ENCODE measurements at places on chromosomes 6 and 20.

GRCh38 chr6:170285482-170285881 is 5.4 kb downstream of the DLL1 start:
- no peak overlapping the region for H3K4me3 ChIP-seq
- H3K27ac ChIP-seq = no peak overlapping the region
- H3K4me1 ChIP-seq = peaks cover 14% of the 10 kb centered on the region
- peaks cover 53% of the 10 kb centered on the region for H3K27me3 ChIP-seq

GRCh38 chr6:161711938-161712337 is 438.1 kb upstream of the AGPAT4 start:
- no peak overlapping the region for H3K27ac ChIP-seq
- H3K4me3 ChIP-seq = no peak overlapping the region
- no peak for DNase-seq
- H3K36me3 ChIP-seq = no peaks in the 10 kb centered on the region
- no peaks in the 10 kb centered on the region for H3K27me3 ChIP-seq
- H3K4me1 ChIP-seq = no peaks in the 10 kb centered on the region

DNA sequence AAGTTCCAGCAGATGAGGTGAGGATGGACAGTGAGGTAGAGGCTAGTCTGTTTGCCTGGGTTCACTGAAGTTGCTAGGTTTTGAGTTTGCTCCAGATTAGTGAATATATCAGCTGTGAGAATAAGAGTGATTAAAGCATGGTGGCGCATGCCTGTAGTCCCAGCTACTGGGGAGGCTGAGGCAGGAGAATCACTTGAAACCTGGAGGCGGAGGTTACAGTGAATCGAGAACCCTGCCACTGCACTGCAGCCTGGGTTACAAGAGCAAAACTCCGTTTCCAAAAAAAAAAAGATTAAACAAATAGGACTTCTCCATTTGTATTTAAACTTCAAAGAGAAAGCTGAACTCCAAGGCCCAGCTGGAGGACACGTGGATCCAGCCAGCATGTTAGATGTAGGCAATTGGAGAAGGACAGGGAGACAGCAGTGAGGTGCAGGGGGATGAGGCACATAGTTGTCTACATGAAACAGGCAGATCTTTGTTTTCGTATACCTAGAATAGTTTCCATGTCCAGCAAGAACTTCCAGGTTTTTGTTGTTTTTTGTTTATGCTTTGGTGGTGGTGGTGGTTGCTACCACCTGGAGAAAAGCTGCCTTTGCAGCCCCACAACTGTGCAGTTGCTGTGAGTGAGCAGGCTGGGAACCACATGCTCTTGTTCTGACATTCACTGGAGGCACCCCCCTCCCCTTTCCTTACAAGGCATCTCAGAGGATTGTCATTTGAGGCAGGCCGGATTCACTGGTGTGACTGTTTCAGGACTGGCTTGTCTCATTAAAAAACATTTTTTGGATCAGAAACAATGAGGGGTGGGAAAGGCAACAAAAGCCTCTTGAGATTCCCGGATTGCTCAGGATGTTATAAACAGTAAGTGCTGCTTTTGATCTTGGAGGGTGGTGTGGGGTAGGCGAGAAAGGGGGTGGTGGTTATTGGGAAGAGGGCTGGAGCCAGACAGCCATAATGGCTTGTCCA is 72.3 kb downstream of the JARID2 start:
- H3K27ac ChIP-seq = no peak overlapping the region
- no peak for DNase-seq
- H3K4me3 ChIP-seq = no peak overlapping the region
- peaks cover 35% of the 10 kb centered on the region for H3K36me3 ChIP-seq
- peaks cover 74% of the 10 kb centered on the region for H3K4me1 ChIP-seq

- no peak overlapping the region for H3K4me3 ChIP-seq
- no peak overlapping the region for H3K27ac ChIP-seq
- DNase-seq = no peak
- no peaks in the 10 kb centered on the region for H3K4me1 ChIP-seq
- H3K27me3 ChIP-seq = no peaks in the 10 kb centered on the region
These were observed 88.3 kb downstream of the BMP2 start for GRCh38 chr20:6855796-6856195.

DNA sequence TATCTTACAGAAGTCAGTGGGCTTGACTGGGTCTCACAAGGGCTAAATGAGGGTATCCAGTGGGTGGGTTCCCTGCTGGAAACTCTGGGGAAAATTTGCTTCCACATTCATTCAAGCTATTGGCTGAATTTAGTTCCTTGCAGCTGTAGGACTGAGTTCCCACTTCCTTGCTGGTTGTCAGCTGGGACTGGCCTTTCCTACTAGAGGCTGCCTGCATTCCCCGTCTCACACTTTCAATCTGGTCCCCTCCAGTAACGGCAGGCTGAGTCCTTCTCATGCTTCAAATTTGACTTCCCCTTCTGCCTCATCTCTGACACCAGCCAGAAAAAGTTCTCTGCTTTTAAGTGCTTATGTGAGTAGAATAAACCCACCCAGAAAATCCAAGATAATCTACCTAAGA is 4.4 kb downstream of the CSNK2A1 start:
- H3K4me3 ChIP-seq = no peak overlapping the region
- no peaks in the 10 kb centered on the region for H3K27me3 ChIP-seq
- peaks cover 54% of the 10 kb centered on the region for H3K36me3 ChIP-seq
- DNase-seq = no peak
- H3K27ac ChIP-seq = no peak overlapping the region

DNA sequence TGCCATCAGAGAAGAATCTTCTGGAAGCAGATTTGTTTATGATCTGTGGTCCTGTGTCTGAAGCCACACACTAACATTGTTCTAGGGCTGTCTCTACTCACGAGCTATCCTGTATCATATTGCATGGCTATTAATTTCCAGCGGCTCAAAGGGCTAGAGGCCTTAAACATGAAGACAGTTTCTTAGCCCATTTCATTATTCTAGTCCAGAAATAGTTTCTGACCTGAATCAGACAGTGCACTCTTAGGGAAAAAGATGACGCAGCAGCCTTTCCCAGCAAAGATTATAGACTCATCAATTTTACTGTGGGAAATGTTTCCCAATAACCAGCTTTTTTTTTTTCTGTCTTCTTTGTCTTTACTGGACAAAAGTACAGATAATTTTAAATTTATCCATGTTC is 105.3 kb upstream of the SUPT3H start:
- no peak overlapping the region for H3K27ac ChIP-seq
- peaks cover 56% of the 10 kb centered on the region for H3K36me3 ChIP-seq
- H3K4me1 ChIP-seq = peaks cover 59% of the 10 kb centered on the region
- H3K27me3 ChIP-seq = no peaks in the 10 kb centered on the region
- DNase-seq = no peak
- no peak overlapping the region for H3K4me3 ChIP-seq

GRCh38 chr6:111407686-111408085 is 75.3 kb downstream of the REV3L start:
- peaks cover 53% of the 10 kb centered on the region for H3K36me3 ChIP-seq
- no peak overlapping the region for H3K27ac ChIP-seq
- peaks cover 14% of the 10 kb centered on the region for H3K4me1 ChIP-seq
- H3K27me3 ChIP-seq = no peaks in the 10 kb centered on the region
- DNase-seq = no peak

DNA sequence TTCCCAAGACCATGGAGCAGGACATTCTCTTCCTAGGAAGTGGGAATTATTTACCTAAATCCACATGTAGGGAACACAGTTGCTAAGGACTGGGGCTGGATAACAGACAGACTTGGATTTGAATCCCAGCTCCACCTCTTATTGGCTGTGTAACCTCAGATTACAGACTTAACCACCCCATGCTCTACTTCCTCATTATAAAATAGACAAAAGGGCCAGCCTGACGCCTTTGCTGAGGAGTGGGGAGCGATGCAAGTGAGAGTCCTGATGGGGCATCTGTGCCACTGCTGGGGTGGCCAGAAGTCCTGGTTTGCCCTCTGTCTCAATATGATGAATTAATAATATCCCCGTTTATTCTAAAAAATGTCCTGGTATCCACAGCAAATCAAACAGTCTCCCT is 46.8 kb downstream of the SPATA2 start:
- peaks cover 45% of the 10 kb centered on the region for H3K36me3 ChIP-seq
- H3K27ac ChIP-seq = no peak overlapping the region
- H3K4me3 ChIP-seq = no peak overlapping the region
- H3K27me3 ChIP-seq = no peaks in the 10 kb centered on the region
- no peak for DNase-seq

GRCh38 chr6:47400581-47400980 is 77.0 kb upstream of the CD2AP start:
- H3K36me3 ChIP-seq = no peaks in the 10 kb centered on the region
- no peak overlapping the region for H3K27ac ChIP-seq
- no peaks in the 10 kb centered on the region for H3K4me1 ChIP-seq
- H3K27me3 ChIP-seq = peaks cover 9% of the 10 kb centered on the region
- no peak for DNase-seq

DNA sequence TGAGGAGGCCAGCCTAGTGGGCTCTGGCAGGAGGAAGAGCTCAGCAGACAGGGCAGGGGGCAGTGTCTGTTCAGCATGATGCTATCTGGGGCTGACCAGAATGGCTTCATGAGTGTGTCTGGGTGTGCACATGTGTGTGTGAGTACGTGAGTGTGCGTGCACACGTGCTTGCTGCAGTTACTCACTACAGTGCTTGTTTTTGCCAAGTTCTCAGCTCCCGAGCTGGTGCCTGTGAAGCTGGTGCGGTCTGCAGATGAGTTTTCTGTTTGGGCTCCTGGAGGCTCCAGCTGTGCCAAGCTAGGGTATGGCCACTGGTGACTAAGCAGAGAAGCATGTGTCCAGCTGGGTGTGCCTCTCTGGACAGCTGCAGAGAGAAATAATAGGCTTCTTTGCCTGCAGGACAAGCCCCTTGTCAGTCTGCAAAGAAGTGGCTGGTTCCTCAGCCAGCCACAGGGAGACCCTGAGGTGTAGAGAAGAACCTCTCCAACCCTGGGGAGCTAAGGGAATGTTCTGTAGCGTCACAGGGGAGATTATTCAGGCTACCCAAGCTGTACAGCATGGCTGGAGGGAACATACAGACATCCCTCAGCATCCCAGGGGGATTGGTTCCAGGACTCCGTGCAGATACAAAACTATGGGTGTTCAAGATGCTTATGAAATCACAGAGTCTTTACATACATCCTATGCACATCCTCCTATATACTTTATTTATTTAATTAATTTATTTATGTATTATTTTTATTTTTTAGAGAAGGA is 40.2 kb upstream of the FAM50B start:
- H3K27ac ChIP-seq = no peak overlapping the region
- H3K4me1 ChIP-seq = no peaks in the 10 kb centered on the region
- no peak for DNase-seq
- no peaks in the 10 kb centered on the region for H3K27me3 ChIP-seq
- H3K4me3 ChIP-seq = no peak overlapping the region

DNA sequence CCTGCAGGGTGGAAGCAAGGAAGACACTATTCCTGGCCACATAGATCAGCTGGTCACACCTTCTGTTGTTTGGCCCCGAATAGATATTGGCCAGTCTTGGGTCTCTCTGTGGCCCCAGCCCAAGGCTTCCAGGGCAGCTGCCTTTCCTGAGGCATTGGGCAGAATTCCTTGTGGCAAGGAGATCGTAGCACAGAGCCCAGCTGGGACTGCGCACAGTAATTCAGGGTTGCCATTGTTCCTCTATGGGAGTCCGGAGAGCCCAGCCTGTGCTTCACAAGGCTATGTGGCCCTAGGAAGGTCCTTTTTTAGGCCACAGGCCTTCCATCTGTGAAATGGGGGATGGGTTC is 6.9 kb downstream of the SGK2 start:
- H3K27me3 ChIP-seq = no peaks in the 10 kb centered on the region
- no peak overlapping the region for H3K4me3 ChIP-seq
- H3K4me1 ChIP-seq = no peaks in the 10 kb centered on the region
- no peak for DNase-seq

- H3K36me3 ChIP-seq = no peaks in the 10 kb centered on the region
- peaks cover 16% of the 10 kb centered on the region for H3K27me3 ChIP-seq
- H3K4me3 ChIP-seq = no peak overlapping the region
- no peak overlapping the region for H3K27ac ChIP-seq
- DNase-seq = no peak
These were observed 159.3 kb upstream of the LAMA2 start for GRCh38 chr6:128723667-128724066.

GRCh38 chr6:83767033-83767432 is 58.1 kb upstream of the SNAP91 start:
- no peaks in the 10 kb centered on the region for H3K27me3 ChIP-seq
- H3K27ac ChIP-seq = no peak overlapping the region
- H3K36me3 ChIP-seq = no peaks in the 10 kb centered on the region
- DNase-seq = no peak
- no peaks in the 10 kb centered on the region for H3K4me1 ChIP-seq
- H3K4me3 ChIP-seq = no peak overlapping the region

GRCh38 chr6:144493035-144493910 is 208.1 kb downstream of the UTRN start:
- no peak for DNase-seq
- peaks cover 60% of the 10 kb centered on the region for H3K36me3 ChIP-seq
- no peak overlapping the region for H3K4me3 ChIP-seq
- H3K27ac ChIP-seq = no peak overlapping the region
- H3K27me3 ChIP-seq = no peaks in the 10 kb centered on the region
- peaks cover 5% of the 10 kb centered on the region for H3K4me1 ChIP-seq

- H3K27me3 ChIP-seq = no peaks in the 10 kb centered on the region
- no peak for DNase-seq
- no peaks in the 10 kb centered on the region for H3K4me1 ChIP-seq
- no peaks in the 10 kb centered on the region for H3K36me3 ChIP-seq
- H3K27ac ChIP-seq = no peak overlapping the region
These were observed 31.3 kb upstream of the KCNK16 start for GRCh38 chr6:39353698-39354315.

DNA sequence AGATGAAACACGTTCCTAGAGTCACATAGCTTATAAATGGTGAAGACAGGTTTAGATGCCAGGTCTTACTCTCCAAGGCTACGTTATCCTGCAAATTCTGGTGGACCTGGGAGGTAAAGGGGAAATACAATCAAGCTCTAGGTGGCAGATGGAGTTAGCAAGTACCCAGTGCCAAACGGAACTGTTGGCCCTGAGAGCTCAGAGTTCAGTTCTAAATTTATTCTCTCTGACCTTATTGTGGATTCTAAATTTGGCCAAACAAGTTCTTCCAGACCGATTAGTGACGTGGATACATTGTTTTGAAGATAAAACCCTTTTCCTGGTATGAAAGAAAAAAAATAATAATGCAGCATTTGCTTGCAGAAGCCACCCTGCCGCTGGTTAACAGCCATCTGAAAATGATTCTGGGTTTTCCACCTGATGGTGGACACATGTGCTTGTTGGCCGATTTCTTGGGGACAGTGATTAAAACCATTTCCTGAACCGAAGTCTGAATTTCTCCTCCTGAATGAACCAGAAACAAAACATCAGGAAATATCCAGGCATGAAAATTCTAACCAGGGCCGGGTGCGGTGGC is 32.5 kb downstream of the RIPOR3 start:
- no peaks in the 10 kb centered on the region for H3K36me3 ChIP-seq
- no peak overlapping the region for H3K4me3 ChIP-seq
- DNase-seq = no peak
- H3K4me1 ChIP-seq = no peaks in the 10 kb centered on the region
- no peak overlapping the region for H3K27ac ChIP-seq

GRCh38 chr20:61430228-61430624 is 178.2 kb downstream of the CDH4 start:
- no peak overlapping the region for H3K27ac ChIP-seq
- H3K4me3 ChIP-seq = no peak overlapping the region
- no peaks in the 10 kb centered on the region for H3K4me1 ChIP-seq
- DNase-seq = no peak

- no peaks in the 10 kb centered on the region for H3K27me3 ChIP-seq
- DNase-seq = no peak
- no peaks in the 10 kb centered on the region for H3K36me3 ChIP-seq
- no peak overlapping the region for H3K4me3 ChIP-seq
- no peaks in the 10 kb centered on the region for H3K4me1 ChIP-seq
- no peak overlapping the region for H3K27ac ChIP-seq
These were observed 549.4 kb upstream of the SYNCRIP start for GRCh38 chr6:86192123-86192522.

- H3K27ac ChIP-seq = no peak overlapping the region
- H3K27me3 ChIP-seq = no peaks in the 10 kb centered on the region
- H3K4me1 ChIP-seq = no peaks in the 10 kb centered on the region
- H3K4me3 ChIP-seq = no peak overlapping the region
- H3K36me3 ChIP-seq = no peaks in the 10 kb centered on the region
These were observed 468.2 kb downstream of the MMUT start for GRCh38 chr6:48994811-48995210.

All from activated CD4-positive, alpha-beta memory T cell treated with anti-CD3 and anti-CD28 coated beads, Interleukin-2, amount 10 ng/mL, durations not matched to agents 7 days and 5 days (primary cell).